ENCODE measurements at places on chromosomes 6 and 20.

- DNase-seq = no peak
Observed at GRCh38 chr6:50610562-50610961, 102.8 kb upstream of the TFAP2D start.

GRCh38 chr6:79810185-79810705 lies 137.1 kb downstream of the ELOVL4 start:
- no peak for DNase-seq

GRCh38 chr6:160859822-160860221 lies 131.7 kb upstream of the MAP3K4 start:
- no peak for DNase-seq

DNA sequence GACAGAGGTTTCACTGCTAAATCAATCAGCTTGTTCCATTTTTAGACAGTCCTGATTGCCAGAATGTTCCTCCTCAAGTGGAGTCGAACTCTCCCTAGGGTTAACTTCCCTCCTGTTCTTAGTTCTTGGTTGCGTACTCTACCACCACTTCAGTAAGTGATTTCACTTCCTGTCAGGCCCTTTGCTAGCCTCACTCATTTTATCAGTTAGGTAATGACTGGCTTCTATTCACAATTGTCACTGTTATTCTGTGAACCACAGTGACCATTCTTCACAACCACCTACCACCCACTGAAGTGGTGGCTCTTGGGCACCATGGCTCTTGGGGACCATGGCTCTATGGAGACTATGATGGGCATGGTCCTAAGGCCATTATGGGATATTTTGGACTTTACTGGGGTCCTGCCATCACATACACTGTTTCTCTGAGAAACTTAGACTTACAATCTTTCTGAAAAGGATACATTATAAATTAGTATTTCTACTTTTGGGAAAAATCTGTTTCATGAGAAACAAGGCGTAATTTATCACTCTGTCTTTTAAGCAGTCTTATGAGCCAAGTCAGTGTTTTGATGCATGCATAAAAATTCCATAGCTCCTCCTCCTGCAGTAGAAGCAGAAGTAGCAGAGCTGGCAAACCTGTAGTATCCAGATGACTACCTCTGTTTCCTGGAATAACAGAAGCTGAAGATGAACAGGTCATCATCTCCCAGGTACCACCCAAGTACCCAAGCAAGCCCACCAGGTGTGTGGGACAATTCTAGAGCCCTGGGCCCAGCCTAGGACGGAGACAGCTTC lies 66.3 kb downstream of the ATXN1 start:
- DNase-seq = no peak

GRCh38 chr6:11307226-11307625 lies 74.8 kb upstream of the NEDD9 start:
- DNase-seq = no peak

DNA sequence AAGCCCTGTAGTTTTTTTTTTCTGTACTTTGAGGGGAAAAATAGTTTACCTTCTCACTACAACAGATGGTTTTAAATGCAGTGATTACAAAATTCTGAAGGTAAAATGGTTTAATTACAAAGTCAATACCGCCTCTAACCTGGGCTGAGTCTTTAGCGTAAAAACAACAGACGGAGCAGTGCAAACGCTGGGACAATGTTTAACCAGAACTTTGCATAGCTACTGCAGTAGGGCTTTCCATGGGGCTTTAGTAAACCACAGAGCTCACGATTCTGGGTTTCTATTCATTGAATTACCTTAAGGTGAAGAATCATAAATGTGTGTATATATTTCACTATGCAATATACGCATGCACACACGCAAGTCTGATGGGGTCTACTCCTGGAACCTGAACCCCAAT lies 77.9 kb downstream of the RFX6 start:
- no peak for DNase-seq

GRCh38 chr6:170510631-170511030 lies 42.5 kb downstream of the PSMB1 start:
- DNase-seq = no peak

GRCh38 chr6:49565855-49566254 lies 15.4 kb downstream of the C6orf141 start:
- DNase-seq = no peak

- no peak for DNase-seq
Observed at GRCh38 chr6:162538643-162539064, 188.9 kb downstream of the PRKN start.

All from GF-D8 (cell line).